Dorsolateral prefrontal cortex (tissue), 122 donors: ENCODE measurements at places on chromosomes 7 and 10. TPM values are rescaled to one million over a fixed set of nuclear protein-coding genes. Genes with fewer than 3 reads are reported as not detected.

- no peak for DNase-seq
Observed at GRCh38 chr10:21524526-21525366, 736 bp downstream of the SKIDA1 start.

DNA sequence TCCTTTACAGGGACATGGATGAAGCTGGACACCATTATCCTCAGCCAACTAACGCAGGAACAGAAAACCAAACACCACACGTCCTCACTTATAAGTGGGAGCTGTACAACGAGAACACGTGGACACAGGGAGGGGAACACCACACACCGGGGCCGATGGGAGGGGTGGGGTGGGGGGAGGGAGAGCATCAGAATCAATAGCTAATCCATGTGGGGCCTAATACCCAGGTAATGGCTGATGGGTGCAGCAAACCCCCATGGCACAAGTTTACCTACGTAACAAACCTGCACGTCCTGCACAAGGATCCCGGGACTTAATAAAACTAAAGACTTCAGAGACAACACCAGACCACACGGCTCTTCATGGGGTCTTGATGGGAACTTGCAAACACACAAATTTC is 82.2 kb upstream of the DIP2C start:
- DNase-seq: no peak

GRCh38 chr10:111297351-111297848 is 220.6 kb downstream of the ADRA2A start:
- DNase-seq: no peak

The H2BK1 gene
- total RNA-seq: not detected

The ARHGEF35 gene
- 0.22 TPM for total RNA-seq

DNA sequence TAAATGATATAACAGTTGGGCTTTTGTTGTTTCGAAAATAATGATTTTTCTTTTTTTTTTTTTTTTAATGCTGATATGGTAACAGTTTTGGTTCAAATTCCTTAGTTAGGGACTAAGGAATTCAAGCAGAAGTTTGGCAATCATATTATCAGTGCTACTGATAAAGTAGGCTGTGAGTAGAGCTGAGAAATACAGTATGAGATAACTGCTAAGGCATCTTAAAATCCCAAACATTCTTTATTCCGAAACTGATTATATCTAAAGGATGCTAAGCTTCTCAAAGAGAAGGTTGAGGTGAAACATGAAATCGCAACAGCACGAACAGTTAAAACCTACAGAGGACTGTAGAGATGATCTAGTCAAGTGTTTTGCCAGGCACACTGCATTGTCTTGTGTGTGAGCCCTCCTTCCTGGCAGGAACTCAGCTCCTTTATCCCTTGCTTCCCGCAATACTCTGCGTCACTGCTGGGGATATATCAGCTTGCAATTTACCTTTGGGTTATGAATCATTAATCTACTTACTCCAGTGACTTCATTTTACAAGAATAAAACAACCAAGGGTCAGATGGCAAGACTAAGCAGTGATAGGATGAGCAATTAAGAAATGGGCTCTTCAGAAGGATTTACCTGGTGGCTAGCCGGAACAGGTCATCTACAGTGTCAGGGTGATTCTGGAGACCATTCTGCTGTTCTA is 36.7 kb downstream of the IRF5 start:
- DNase-seq: no peak

GRCh38 chr7:139811066-139811465 is 18.0 kb upstream of the TBXAS1 start:
- DNase-seq: no peak

The LBX1 gene
- total RNA-seq: not detected

The WBP1L gene
- total RNA-seq: 31.8 TPM
